Hematopoietic multipotent progenitor cell treated with erythropoietin and hydrocortisone succinate and interleukin-3 and kit ligand, for 6 days (in vitro differentiated cells): ENCODE measurements at places on chromosomes 7 and 10.

GRCh38 chr10:62638062-62638477 is 166.4 kb upstream of the ADO start:
- DNase-seq = peak; percentile 45

DNA sequence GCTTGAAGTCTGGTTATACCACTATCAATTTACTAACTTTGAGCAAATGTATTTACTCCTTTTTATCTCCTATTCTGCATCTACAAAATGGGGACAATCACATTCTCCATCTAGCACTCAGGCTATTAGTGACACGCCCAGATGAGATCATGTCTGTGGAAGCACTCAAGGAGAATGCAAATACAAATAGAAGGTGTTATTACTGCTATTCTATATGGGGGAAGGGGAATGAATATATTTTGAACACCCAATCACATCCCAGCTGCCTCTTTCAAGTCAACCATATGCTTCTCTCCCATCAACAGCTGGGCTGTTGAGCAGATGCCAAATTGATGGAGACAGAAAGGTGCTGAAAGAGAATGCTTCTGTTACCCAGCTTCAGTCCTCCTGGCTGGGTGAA is 23.5 kb downstream of the SGMS1 start:
- DNase-seq = no peak

DNA sequence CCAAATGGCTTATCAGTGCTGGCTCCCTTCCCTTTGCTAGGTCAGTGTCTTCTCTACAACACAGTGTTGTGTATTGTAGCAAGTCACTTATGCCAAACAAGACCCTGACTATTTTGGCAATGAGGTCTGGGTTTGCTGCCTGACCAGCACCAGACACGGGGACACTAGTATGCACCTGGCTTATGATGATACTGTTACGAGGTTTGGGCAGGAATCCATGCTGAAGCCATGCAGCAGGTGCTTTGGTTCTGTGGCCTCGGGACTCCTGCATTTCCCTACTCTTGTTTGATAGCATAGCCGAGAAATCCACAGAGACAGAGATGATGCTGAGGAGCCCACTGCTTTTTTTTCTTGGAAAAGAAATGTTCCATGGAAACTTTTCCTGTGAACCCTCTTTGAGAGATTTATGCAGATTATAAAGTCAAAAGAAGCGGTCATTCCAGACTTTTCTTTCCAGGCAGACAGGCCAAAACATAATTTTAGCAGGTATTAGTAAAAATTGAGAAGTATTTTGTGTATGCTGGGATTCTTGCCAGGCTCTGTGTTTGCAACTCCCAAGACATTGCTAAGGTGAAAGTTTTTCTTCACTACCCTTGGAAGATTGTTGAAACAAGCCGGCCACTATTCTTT is 291.1 kb downstream of the BBS9 start:
- DNase-seq = no peak

DNA sequence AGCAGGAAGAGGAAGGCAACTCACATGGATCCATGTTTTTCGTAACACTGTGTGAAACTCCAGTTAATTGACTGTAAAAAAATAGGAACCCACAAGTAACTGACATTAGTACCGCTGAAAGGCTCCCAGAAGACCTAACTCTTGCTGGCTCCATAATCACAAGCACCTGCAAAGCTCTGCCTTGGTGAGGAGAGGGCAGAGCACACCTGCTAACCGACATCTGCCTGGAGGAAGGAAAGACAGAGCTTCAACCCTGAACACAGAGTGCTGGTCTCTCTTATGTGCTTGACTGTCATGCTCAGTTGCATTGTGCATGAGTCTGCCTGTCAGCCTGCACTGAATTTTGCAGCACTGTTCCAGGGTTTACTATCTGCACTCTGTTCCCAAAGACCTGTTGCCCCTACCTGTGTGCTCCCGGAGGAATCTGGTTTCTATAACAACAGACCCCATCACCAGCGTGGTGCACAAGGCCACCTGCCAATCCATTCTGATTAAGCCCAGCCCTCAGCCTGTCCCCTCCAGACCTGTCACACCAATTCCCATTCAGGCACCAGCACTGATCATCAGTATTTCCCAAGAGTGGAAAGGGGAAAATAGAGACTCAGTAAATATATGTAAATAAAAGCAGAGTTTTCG is 63.1 kb upstream of the ANKRD1 start:
- no peak for DNase-seq

GRCh38 chr7:1027242-1028043 is 16.9 kb upstream of the GPR146 start:
- DNase-seq = peak; percentile 35

DNA sequence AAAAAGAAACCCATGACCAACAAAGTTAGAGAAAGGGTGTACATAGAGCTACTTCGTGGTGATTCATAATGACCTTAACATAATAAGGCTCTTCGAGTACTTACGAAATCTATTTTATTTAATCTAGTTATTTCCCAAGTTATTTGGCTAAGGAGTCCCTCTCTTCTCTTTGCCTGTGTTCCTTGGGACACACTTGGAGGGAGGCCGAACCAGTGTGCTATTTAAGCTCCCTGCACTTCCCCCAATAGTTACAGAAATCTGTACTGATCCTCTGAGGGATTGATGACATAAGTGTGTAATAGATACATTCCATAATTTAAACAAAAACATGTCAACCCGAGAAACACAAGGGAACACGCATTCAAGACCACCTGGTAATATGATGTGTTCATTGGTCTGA is 351.1 kb downstream of the GATA3 start:
- no peak for DNase-seq

DNA sequence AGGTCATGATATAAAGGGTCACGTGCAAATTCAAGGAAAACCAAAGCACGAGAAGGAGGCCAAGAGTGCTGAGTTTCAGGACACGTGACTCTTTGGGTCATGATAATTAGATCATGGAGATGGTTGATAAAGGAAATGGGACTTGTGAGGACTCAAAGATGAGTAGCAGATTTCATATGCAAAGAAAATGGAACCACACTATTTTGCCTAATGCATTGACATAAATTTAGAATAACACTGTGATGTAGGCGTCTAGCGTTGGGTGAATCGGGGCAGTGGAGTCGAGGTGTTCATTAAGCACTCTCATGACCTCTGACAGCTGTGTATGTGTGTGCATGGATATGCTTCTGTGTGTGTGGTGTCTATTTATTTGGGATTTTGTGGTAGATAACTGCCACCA is 1025.6 kb upstream of the LRRTM3 start:
- no peak for DNase-seq

- no peak for DNase-seq
Observed at GRCh38 chr7:133056370-133057238, 25.3 kb downstream of the CHCHD3 start.

- DNase-seq = no peak
Observed at GRCh38 chr7:100686822-100687211, 7.2 kb downstream of the GIGYF1 start.

- DNase-seq = no peak
Observed at GRCh38 chr10:69749178-69750010, 52.3 kb upstream of the COL13A1 start.

GRCh38 chr10:5565671-5566581 is 41.2 kb downstream of the CALML3 start:
- DNase-seq = no peak

GRCh38 chr10:5654218-5654755 is 12.1 kb downstream of the ASB13 start:
- no peak for DNase-seq

- DNase-seq = no peak
Observed at GRCh38 chr10:64023926-64024470, 502.8 kb downstream of the REEP3 start.
